Heart left ventricle (tissue), 16 donors: ENCODE measurements at places on chromosomes 6 and 20.

DNA sequence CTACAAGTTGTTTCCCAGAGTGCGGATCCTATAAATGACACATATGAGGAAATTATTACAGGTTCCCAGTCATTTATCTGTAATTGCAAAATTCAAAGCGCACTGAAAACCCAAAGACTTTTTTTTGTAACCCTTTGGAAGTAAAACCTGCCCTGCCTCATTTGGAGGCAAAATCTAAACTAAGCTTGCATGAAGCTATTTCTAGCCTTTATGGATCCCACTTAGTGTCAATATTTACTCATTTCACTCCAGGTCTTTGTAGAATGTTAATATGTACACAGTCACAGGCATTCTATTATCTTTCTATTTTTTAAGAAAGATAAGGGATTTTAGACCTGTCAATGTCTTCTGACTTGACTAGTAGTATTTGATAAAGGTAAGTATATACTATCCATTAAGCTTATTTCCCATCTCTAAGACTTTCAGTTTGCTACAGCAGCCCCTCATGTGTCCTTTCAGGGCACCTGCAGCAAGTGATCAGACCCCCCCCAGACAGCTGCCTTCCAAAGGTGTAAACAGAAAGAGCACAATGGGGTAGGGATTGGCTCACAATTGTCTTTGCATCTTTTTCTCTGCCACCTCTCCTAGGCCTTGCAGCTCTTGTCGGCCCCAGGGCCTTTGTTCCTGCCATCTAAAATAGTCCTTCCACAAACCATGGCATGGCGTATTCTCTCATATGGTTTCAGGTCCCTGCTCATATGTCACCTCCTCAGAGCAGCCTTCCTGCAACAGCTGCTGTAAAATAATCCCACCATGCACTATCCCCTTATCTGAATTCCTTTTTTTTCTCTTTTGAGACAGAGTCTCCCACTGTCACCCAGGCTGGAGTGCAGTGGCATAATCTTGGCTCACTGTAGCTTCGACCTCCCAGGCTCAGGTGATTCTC, 1.3 kb upstream of the REPS1 start:
- no peak for DNase-seq

GRCh38 chr6:14664112-14664601, 546.6 kb downstream of the CD83 start:
- no peak for DNase-seq

- DNase-seq, result no peak
Measured at GRCh38 chr20:32021091-32021490, 10.9 kb downstream of the CCM2L start.

DNA sequence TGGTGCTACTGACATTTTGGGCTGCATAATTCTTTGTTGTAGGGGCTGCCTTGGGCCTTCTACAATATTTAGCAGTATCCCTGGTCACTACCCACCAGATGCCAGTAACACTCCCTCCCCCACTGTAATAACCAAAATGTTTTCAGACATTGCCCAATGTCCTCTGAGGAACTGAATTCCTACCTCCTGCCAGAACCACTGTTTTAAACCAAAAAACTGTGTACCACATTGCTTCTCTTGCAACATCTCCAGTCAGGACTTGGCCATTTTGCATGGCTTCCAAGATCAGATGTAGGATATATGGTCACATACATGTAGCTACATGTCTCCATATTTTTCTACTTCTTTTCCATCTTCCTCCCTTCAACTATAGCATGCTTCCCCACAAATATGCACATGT, 97.4 kb upstream of the IFNGR1 start:
- no peak for DNase-seq

DNA sequence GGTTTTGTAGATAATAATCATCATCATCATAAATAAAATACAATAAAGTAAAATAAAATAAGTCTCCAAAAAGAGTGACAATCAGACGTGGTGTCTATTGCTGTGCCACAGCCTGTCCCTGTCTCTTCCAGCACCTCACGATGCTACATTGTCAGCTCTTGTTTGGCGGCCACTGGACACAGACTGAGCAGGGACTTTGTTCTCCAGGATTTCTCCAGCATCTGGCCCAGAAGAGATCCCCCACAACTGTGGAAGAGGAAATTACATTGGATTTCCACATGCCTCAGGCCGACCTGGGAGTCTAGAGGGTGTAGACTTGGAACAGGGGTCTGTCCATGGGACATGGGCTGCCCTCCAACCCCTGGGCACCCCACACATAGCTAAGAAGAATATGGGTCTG, 39.2 kb upstream of the RALY start:
- no peak for DNase-seq

- no peak for DNase-seq
Measured at GRCh38 chr6:26383624-26384417, 913 bp downstream of the BTN2A2 start.

GRCh38 chr6:11194356-11195218, 37.9 kb downstream of the NEDD9 start:
- DNase-seq, result no peak

DNA sequence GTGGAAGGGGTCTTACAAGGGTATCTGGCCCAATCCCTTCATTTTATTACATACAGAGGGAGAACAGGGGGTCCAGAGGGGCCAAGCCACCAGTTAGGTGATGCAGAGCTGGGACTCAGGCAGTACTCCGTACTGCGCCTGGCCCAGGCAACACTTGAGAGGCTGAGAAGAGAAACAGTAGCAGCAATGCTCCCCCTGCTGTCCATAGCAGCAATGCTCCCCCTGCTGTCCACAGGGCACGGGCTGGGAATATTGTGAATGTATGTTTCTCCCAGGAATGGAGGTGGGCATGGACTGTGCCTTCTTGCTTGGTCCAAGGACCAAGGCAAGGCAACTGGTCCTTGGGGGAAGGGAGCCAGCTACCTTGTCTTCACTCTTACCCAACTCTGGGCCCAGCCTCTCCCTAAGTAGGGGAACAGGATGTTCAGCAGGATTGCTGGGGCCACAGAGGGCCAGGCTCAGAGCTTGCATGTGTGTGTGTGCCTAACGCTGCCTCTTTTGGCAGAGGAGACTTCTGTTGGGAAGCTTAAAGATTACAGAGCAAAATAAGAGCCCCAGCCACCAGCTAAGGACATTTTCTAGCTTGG, 14.8 kb upstream of the FAM83C start:
- DNase-seq, result peak; percentile 40

DNA sequence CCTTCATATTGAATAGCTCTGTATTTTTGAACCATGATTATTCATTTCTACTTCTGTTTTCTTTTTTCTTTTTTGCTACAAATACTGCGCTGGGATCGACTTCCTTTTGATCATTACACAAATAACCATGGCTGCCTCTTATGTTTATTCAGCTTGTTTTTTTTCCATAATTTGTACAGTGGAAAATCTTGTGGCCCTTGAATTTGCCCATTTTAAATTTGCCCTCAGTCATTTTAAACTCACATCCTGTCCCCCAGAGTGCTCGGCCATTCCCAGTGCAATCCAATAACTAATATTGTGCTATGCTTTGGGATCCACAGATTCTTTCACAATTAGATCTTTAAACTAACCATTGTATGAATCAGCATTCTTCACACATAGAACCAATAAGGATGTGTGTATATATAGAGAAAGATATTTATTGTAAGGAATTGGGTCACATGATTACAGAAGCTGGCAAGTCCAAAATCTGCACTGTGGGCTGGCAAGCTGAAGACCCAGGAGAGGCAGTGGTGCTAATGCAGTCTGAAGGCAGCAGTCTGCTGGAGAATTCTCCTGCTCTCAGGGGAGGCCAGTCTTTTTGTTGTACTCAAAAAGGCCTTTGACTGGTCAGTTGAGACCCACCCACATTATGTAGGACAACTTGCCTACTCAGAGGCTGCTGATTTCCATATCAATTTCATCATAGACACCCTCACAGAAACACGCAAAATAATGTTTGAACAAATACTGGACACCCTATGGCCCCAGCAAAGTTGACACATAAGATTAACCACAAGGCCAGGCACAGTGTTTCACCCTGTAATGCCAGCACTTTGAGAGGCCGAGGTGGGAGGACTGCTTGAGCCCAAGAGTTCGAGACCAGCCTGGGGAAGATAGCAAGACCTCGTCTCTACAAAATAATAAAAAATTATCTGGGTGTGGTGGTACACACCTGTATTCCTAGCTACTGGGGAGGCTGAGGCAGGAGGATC, 147.1 kb downstream of the MTHFD1L start:
- DNase-seq, result no peak

DNA sequence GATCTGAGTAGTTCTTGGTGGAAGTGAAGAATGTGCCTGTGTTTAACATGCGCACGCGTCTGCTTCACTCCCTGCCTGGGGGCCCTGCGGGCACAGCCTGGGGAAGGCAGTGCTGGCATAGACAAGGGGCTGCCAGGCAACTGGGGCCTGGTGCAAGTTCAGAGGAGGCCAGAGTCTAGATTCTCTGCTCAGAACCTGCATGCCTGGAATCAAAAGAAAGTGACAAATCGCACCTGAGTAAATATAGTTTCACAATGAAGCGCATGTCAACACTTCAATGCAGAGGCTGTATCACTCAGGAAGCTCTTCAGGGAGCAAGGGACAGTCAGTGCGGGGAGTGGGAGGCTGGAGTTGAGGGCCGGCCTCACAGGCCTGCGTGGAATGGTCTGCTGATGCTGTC, 24.2 kb upstream of the PPP1R14C start:
- no peak for DNase-seq

GRCh38 chr20:24609757-24610156, 140.3 kb downstream of the SYNDIG1 start:
- DNase-seq, result no peak

- DNase-seq, result no peak
Measured at GRCh38 chr6:23823421-23823820, 302.6 kb upstream of the NRSN1 start.

DNA sequence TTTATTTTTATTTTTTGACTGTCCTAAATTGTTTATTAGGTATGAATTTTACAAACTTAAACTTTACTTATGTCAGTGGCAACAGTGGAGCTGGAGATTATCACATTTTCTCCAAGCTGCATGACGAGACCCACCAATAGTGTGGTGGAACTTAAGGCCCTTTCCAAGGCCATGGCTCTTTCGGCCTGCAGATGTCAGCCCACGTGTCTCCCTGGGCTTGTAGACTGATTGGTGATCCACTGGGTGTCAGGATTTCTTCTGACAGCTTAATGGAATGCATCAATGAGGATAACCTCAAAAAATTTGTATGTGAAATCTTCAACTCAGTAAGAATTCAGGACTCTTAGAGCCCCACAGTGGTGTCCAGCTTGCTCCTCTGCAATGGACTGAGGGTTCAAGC, 32.3 kb upstream of the OVOL2 start:
- DNase-seq, result no peak

- no peak for DNase-seq
Measured at GRCh38 chr6:16711546-16712254, 49.6 kb downstream of the ATXN1 start.

GRCh38 chr20:49995586-49995985, 12.8 kb downstream of the SNAI1 start:
- no peak for DNase-seq

GRCh38 chr6:2857580-2858337, 16.1 kb upstream of the SERPINB1 start:
- peak; percentile 75 for DNase-seq

DNA sequence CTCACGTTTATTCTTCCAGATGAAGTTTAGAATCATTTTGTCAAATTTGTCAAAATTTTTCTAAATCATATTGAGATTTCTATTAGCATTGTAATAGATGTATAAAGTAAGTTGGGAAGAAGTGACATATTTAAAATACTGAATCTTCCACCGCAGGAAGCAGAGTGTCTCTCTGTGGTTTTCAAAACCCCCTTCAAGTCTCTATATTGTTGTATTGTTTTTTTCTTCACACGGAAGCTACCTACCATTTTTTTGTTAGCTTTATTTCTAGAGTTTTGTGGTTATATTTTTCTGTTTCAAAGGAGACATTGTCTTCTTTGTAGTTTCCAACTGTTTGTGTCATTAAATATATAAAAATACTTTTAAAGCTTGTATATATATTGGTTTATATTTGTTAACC, 188.6 kb downstream of the ZDHHC14 start:
- DNase-seq, result no peak

DNA sequence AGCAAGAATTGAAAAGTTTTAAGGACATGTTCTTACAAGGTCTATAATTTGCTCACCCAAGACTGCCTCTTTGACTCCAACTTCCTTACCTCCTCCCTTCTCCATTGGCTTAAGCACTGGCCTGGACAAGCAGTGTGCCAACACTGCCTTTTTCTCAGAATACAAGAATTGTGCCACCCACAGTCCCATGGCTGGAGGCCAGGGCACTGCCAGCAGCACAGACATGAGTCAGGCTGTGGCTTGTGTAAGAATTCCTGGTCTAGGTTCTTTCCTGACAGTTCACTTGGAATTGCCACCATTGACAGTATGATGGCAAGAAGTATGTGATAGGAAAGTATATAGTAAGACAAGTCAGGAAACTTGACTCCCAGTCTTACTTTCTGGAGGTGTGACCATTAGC, 202.7 kb upstream of the MARCKS start:
- DNase-seq, result peak; percentile 53

DNA sequence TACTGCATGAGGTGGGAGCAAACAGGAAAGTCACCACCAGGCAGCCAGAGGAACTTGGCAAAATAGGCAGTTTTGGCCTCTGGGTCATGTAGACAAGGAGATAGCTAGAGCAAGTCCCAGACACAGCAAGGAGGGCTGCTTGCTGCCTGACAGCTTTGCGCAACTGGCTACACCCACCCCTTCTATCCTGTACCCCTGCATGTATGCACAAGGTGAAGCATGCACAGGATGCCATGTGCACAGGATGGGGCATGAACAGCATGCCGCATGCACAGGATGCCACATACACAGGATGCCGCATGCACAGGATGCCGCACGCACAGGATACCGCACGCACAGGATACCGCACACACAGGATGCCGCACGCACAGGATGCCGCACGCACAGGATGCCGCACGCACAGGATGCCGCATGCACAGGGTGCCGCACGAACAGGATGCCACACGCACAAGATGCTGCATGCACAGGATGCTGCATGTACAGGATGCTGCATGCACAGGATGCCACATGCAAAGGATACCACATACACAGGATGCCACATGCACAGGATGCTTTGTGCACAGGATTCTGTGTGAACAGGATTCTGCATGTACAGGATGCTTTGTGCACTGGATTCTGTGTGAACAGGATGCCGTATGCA, 104.9 kb upstream of the IYD start:
- DNase-seq, result no peak

- no peak for DNase-seq
Measured at GRCh38 chr20:3282271-3283221, 43.6 kb upstream of the SLC4A11 start.

DNA sequence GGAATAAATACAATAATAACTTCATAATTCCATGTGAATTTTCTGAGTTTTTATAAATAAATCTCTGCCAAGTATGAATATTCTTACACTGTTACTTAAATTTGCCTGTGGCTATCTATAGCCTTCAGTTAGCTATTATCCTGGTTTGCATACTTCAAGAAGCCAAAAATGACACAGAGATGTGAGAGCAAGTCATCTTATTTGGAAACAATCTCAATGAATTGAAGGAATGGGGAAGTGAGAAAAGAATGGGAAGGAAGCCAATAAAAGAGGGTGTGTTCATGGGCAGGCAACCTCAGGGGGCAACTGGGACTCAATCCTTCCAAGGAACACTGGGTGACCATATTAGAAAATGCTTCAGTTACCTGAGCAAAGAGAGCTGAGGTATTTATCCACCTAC, 9.9 kb downstream of the HAO1 start:
- no peak for DNase-seq

GRCh38 chr6:87589693-87590416, at the start of the genes ORC3 and RARS2:
Gene ORC3, plus strand, starts transcription at chr6:87590135. Its CDS starts 34 bp downstream, at chr6:87590169.
Gene RARS2, minus strand, starts transcription at chr6:87589987. Its CDS starts 30 bp downstream, at chr6:87589957.
- peak; percentile 98 for DNase-seq
